Thymus (tissue), 14 donors: ENCODE measurements at places on chromosomes 5 and 9. TPM values are rescaled to one million over a fixed set of nuclear protein-coding genes. Genes with fewer than 3 reads are reported as not detected.

- DNase-seq, result no peak
Observed at GRCh38 chr5:179909224-179909623, 1.5 kb upstream of the TBC1D9B start.

DNA sequence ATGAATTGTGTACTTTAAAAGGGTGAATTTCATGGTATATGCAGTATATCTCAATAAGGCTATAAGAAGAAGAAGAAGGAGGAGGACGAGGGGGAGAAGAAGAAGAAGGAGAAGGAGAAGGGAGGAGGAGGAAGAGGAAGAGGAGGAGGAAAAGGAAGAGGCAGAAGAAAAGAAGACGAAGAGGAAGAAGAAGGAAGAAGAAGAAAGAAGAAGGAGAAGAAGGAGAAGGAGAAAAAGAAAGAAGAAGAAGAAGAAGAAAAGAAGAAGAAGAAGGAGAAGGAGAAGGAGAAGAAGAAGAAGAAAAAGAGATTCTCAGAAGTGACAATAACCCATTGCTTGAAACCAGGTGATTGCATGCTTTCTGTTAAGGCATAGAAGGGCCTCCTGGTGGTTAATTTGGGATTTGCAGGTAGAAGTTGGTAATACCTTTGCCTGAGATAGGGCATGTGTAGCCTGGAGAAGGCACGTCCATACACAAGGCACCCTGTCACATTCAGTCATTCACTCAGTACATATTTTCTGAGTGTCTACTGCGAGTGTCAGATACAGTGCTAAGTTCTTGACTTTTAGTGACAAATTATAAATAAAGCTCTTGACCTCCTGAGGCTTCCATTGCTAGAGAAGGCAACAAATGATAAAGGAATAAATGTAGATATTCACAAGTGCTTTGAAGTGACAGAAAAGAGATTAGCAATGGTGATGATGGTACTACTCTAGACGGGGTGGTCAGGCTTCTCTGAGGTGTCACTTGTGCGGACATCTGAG lies 231.3 kb downstream of the NPR3 start:
- DNase-seq, result peak; percentile 7

DNA sequence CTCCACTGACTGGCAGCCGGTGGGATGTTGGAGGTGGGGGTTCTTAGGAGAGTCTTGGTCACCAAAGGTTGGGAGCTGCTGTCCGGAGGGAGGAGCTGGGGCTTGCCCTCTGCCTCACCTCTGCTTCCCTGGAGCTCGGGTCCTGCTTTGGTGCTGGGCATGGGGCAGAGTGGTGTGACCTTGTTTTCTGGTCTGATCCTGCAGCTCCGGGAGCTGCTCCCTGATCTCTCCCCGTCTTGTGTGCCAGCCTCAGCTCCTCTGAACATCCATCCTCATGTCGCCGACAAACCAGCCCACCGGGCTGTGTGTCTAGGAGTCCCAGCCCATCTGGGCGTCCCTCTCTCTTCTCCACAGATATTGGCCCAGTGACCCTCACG lies 18.7 kb downstream of the HMCN2 start:
- DNase-seq, result no peak

Gene TAF11L11
- not detected for total RNA-seq

Gene PCDHGA12
- total RNA-seq, result 0.80 TPM

Gene PCDHGC4
- total RNA-seq, result 0.19 TPM
